DMS79 treated with DMSO at 0.1 percent for 48 hours (cell line): ENCODE measurements at places on chromosomes 4 and X.

DNA sequence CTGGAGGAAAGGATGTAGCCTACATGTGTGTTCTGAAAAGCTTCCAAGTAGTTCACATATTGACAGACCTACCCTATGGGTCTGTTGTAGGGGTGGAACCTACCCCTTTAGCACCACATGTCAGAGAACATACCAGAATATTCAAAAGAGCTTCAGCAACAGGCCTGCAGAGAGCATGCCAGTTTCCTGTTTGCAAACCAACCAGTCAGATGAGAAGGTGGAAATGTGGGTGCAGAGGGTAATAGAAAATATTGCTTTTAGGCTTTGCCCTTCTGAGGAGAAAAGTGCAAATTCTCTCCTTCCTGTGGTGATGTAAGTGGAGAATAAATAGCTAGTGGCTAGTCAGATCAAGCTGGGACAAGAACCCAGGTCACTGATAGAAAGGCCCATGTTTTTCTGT lies 16.4 kb downstream of the INTS6L start:
- DNase-seq = no peak

GRCh38 chrX:15299941-15300851 lies 15.2 kb downstream of the ASB11 start:
- peak; percentile 2 for DNase-seq

DNA sequence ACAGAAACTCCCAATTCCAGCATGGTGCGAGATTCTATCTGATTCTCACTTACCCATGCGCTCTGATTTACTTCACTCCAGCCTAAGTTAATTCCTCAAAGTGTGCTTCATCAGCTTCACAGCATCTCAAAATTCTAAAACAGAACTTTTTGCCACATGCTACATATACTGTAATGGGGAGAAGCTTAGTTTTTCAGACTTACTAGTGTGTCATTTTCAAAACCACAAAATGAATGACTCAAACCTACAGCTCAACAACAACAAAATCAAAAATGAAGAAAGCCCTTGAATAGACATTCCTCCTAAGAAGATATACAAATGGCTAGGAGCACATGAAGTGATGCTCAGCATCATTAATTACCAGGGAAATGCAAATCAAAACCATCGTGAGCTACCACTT lies 14.9 kb downstream of the IRF2 start:
- no peak for DNase-seq

- peak; percentile 56 for DNase-seq
These were observed 4.0 kb upstream of the FATE1 start for GRCh38 chrX:151711787-151712186.

DNA sequence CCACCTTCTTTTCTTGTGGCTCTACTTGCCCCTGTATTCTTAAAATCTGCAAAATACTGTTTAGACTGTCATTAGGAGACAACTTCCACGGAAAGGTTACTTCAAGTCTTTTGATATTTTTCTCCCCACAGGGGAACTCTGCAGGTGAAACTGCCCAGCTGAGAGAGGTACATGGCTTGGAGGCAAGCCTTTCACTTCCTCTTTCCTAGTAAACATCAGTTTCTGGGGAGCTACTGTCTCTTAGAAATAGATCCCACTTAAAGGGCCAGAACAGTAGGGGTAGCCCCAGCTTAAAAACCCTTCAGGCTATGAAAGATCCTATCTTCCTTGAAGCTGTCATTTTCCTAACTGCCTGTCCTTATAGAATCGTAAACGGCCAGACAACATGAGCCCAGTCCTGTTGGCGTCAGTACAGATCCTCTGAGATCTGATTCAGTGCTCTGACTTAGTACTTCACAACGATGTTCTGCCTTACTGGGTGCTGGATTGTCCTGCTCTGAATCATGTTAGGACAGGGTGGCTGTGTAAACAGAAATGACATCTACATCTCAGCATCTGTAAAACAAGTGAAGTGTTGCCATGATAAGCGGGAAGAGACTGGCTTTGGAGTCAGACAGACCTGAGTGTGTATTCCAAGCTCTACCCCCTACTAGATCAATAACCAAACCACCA lies 102.1 kb downstream of the ITIH6 start:
- no peak for DNase-seq
